ENCODE measurements at places on chromosomes 13 and 19. TPM values are rescaled to one million over a fixed set of nuclear protein-coding genes. Genes with fewer than 3 reads are reported as not detected.

- DNase-seq = no peak
These were observed 258.3 kb downstream of the ZNF536 start for GRCh38 chr19:30630289-30631032.

- DNase-seq = no peak
These were observed 51.4 kb downstream of the ATP11A start for GRCh38 chr13:112741185-112741755.

DNA sequence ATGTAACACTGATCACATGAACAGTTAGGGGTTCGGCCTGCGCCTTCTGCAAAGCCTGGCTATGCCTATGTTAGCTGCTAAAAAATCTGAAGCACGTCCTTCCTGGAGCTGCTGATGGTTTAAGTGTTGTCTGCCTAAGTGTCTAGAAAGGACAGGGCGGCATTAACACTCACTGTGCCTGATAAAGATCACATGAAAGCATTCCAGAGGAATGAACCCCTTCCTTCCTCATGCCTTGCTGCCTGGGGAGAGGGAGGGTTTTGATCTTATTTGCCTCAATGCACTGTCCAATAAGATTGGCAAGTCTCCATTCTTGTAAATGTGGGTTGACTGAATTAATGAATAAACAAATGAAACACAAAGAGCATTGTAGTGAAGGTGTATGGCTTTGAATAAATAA, 5.2 kb downstream of the DOCK9 start:
- DNase-seq = no peak

DNA sequence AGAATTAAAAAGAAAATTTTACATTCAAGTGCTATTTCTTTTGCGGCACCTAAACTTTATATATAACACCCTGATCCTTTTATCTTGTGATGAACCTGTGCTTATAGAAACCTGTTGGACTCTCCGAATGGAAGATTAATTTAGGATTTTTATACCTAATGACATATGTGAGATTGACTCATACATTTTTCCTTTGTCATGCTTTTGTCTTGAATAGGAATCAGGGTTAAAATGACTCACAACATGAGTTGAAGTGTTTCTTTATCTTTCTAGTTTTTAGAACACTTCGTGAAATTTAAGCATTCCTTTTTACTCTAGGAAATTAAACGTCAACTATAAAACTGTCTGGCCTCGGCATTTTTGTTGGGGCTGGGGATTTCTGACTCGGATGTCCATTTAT, 378.9 kb downstream of the PCDH20 start:
- DNase-seq = no peak

DNA sequence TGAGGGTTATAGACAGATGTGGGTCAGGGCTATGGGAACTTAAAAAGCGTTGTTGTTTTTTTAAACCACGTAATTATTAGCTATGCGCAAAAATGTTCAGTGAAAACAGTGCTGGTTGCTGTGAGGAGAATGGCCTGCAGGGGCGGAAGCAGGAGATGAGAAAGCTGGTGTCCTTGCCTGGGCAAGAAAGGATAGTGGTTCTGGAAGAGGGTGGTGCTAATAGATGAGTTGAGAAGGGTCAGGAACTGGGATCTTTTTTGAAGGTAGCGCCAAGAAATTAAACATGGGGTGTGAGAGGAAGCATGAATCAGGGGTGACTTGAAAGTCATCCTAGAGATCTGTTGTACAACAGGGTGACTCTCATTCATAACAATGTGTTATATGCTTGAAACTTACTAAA, 4.8 kb upstream of the SMG9 start:
- no peak for DNase-seq

The ZNF723 gene
- not detected for total RNA-seq

The KLK15 gene
- not detected for total RNA-seq

The TPTE2 gene
- not detected for total RNA-seq

The CCDC9 gene
- total RNA-seq = 16.0 TPM

Data from sigmoid colon (tissue), 7 donors.